ENCODE measurements at places on chromosomes 12 and 14. TPM values are rescaled to one million over a fixed set of nuclear protein-coding genes. Genes with fewer than 3 reads are reported as not detected.

The KLHDC1 gene
- total RNA-seq, result 4.0 TPM

The C12orf54 gene
- not detected for total RNA-seq

The SRRM4 gene
- under 0.01 TPM for total RNA-seq

The TEX22 gene
- total RNA-seq, result 0.37 TPM
